Femur (tissue), 1 donor: ENCODE measurements at places on chromosomes 12 and 14.

GRCh38 chr14:70821584-70822529 is 12.5 kb upstream of the MAP3K9 start:
- DNase-seq, result peak; percentile 59

GRCh38 chr12:93466625-93467350 is 526 bp upstream of the MRPL42 start:
- peak; percentile 32 for DNase-seq

GRCh38 chr14:30928462-30928861 is 54.1 kb downstream of the COCH start:
- DNase-seq, result no peak

- DNase-seq, result peak; percentile 36
Measured at GRCh38 chr12:119988472-119989360, at the start of gene BICDL1. Gene BICDL1 (plus strand): TSS chr12:119989236. CDS start chr12:119989869, 633 bp downstream.

GRCh38 chr12:19909418-19909817 is 458.9 kb upstream of the PDE3A start:
- DNase-seq, result no peak

DNA sequence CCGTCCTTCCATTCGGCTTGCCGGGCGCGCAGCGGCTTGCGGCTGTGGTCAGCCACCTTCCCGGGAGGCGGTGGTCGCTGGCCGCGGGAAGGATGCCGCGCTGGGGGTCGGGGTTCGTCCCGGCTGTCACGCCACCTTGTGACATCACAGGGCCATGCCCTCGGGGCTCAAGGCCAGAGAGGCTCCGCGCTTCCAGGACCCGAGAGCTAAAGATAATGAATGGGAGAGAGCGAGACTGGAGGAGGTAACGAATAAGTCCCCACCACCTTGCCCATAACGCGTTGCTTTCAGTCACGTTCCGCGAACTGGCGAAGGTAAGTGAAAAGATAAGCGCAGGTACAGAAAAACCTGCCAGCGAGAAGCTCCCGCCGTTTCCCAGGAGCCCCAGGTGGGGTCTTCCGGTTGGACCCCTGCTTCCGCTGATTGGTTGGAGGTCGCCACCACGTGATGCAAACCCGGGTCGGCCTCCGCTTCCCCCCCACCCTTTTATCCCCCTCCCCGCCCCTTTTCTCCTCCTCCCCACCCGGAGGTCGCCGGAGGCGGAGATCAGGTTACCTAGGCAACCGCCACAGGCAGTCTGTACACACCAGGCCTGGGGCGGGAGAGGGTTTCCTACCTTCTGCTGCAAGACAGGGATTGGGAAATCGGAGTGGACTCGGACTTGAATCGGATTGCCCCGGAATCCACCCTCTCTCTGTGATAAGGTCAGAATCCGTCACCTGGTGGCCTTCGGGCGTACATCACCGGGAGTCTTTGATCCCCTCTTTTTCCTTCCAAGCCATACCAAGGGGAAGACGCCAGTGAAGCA is at the start of gene LRRC9:
LRRC9 (plus strand) TSS at position 575 of the 808 bp plus-strand sequence.
- DNase-seq, result peak; percentile 82

DNA sequence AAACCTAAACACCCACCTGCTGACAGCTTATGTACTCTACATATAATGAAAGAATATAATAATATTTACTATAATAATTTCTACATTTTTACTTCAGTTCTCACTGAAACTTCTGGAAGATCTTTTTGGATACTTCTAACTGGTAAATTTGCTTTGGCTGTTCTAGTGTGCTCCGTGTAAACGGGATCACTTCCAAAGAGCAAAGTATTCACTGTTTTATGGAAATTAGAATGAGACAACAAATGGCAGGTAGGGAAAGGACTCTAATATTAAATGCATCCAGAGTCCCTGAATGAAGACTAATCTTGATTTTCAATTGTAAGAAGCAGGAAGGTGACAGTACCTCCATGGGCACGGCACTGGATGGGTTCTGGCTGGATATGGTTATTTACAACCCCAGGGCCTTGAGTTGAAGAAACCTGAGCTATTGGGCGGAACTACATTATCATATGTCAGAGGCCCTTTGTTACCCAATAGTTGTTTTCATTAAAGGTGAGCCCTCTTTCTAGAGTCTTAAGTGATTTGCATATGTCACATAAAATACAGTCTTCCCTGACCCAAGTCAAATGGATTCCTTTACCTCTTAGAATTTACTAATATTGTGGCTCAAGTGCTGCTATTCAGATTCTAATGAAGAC is 10.7 kb downstream of the ERP29 start:
- DNase-seq, result no peak

DNA sequence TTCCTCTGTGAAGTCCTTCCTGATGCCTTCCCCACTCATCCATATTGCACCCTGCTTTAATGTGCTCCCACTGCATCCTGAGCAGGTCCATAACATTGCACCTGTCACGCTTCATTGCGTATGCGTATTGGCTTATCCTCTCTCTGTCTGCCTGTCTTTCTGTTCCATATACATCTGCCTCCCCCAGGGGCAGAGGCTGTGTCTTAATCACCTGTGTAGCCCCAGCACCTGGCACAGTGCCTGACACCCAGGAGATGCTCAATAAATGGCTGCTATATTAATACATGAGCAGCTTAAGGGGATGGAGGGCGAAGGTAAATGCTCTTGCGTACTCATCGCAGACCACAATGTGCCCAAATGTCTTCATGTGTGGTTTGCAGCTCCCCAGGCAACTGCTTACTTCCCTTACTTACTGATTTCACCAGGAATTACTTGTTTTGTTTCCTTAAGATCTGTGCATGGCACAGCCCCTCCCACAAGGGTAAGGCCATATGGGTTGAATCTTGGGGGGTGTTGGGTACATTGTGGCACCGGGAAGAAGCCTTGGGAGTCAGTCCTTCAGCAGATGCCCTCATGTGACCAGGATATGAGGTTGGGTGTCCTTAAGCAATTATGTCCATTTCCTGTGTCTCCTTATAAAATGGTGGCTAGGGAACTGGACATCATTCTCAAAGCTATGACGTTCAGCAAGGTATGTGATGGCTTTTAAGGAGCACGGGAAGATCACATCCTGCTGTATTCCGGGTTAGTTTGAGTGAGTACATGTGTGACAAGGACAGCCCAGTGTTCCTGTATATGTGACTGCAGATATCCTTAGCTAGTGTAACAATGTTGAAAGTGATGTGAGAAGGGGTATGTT is 848 bp upstream of the CPNE6 start:
- no peak for DNase-seq

DNA sequence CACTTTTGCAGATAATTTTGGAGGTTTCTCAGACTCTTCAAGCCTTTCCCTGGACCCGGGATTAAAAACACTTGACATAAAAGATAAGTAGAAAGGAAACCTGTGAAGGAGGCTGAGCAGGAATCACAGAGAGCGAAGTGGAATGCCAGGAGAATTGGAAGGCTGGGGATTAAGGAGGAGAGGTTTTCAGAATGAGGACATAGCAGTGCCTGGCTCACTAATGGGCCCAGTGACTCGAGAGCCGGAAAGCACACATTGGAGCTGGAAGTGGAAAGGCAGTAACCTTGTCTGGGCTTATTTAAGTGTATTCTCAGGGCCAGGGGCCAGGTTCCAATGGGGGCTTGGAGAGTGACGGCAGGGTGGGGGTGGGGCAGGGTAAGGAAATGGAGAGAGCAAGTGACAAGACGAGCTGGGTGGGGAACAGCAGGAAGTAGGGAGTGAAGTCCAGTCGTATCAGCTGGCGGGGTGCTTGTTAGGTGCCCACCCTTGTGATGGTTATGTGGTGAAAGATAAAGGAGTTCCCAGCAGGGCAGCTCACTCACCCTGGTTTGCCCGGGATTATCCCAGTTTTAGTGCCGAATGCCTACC is 13.1 kb downstream of the EVL start:
- no peak for DNase-seq

DNA sequence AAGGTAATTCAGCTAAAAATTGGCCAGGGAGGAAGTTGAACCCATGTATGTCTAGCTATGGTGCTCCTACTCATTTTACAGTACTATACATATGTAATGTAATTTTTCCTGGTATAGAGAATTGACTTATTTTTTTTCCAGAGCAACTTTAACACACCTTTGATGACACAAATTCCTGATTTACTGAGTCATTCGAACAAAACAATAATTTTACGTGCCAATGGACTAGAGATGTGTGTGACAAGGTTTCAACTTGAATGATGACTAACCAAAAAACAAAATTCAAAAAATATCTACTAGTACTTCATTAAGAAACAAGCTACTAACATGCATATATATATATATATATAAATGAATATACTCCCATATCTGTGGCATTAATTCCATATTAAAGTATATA is 180.5 kb downstream of the KITLG start:
- no peak for DNase-seq

- no peak for DNase-seq
Measured at GRCh38 chr12:89200217-89200616, 152.1 kb downstream of the DUSP6 start.

- no peak for DNase-seq
Measured at GRCh38 chr14:38079268-38079667, 128.4 kb upstream of the SSTR1 start.

DNA sequence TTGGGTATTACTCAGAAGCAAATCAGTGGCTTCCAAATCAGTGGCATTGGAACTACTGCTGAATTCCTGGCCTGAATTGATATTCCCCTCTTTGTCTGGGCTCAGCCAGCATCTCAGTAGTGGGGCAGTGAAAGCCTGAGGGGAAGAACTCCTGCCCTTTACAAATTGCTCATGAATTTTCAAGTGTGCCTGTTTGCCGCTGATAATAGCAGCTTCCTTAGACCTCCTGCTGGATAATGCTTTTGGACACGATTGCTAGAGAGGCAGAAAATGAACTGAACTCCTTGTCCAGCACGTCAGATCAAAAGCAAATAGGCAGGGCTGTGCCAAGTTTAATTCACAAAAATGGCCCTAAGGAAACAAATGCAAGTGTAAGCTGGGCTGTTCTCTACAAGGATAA is 91.3 kb upstream of the GZMB start:
- no peak for DNase-seq

DNA sequence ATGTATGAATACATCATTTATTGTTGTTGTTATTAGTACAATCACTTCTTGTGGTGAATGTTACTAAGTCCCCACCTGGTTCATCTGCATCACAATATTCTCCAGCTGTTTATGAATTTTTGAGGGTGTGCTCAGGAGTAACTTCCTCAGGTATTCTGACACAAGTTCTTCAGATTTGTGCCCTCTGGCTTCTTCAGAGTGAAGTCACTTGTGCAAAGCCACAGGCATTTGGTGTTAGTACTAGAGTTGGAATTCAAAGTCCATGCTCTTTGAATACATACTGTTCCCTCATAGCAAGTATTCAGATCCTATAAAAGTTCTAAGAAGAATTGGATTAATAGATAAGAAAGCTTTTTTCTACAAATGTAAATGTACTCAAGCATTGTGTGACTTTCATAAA is 150.3 kb upstream of the AVPR1A start:
- no peak for DNase-seq

DNA sequence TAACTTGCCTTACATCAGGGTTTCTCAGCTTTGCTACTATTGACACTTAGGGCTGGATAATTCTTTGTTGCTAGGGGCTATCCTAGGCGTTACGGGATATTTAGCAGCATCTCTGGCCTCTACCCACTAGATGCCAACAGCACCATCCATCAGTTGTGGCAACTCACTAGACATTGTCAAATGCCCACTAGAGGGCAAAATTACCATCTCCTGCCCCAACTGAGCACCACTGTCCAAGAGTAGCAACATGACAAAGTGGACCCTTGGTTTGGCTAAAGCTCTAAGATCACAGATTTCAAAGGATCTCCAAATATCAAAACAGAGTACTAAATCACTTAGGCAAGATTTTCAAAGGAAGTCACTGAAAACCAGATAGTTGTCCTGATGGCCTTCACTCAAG is 251.7 kb upstream of the TBX3 start:
- no peak for DNase-seq

GRCh38 chr14:35368583-35369392 is 35.8 kb downstream of the NFKBIA start:
- DNase-seq, result no peak

DNA sequence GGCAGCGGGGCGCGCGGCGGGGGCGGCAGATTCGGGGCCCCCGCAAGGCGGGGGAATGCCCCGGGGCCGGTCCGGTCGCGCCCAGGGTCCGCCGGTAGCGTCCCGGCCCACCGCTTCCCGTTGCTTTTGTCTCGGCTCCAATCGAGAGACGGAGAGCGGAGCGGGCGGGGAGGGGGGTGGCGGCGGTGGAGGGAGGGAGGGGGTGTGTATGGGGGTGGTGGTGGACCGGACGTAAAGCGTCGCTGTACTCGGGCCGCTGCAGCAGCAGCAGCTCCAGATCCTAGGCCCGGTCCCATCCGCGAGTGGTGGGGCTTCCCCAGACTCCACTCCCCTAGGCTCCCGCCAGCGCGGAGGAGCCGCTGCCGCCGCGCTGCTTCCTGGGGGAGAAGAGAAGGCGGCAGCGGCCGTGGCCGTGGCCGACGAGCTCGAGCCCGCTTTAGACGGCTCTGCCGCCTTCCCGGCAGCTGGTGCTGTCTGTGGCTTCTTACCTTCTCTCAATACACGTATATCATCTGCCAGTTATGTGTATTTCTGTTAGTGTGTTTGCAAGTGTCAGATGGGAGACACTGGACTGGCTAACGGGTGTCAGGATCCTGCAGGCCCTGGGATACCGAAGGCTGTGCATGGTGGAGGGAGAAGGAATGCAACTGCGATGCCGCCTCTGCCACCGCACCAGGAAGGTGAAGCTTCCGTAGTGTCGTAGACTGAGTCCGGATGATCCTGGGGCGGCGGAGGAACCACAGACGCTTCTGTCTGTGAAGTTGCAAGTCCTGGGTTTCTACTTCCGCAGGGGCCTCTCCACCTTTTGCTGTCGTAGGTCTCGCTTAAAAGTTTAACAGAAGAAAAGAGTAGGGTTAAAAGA is 508 bp downstream of the CNOT2 start:
- peak; percentile 86 for DNase-seq

DNA sequence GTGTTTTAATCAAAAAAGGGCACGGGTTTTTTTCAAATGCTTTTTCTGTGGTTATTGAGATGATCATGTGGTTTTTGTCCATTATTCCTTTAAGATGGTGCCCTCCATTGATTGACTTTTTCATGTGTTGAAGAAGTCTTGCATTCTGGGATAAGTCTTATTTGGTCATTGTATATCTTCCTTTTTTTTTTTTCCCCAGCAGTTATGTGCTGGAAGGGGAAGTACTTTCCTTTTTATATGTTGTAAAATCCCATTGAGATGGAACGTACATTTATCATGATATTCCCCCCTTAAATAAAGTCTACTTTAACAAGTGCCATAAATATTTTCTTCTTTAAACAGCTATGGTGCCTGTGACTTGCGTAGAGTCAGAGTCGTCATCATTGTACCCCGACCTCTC is 24.8 kb upstream of the MUCL1 start:
- no peak for DNase-seq

- no peak for DNase-seq
Measured at GRCh38 chr12:105658389-105658788, 327.9 kb downstream of the C12orf75 start.

DNA sequence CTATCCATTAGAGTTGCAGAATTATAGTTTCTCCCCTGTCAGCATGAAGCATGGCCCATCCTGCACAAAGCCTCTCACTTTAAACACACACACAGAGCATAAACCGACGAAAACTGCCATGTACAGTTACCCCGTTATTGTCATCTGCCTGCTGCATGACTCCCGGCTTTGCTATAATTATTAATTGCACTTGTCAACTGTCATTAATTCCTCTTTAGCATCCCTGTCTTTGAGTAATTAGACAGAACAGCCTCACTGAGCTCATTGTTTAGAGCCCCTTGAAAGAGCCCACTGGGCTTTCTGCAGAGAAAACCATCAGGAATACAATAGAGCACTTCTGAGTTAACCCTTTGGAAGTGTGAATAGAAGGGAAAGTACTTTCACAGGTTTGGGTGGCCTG is 307.2 kb upstream of the SOX5 start:
- no peak for DNase-seq

GRCh38 chr12:82097438-82097837 is 260.7 kb downstream of the CCDC59 start:
- no peak for DNase-seq

GRCh38 chr12:127640181-127640886 is 626.6 kb upstream of the TMEM132C start:
- peak; percentile 30 for DNase-seq
